ENCODE measurements at places on chromosomes 4 and X.

DNA sequence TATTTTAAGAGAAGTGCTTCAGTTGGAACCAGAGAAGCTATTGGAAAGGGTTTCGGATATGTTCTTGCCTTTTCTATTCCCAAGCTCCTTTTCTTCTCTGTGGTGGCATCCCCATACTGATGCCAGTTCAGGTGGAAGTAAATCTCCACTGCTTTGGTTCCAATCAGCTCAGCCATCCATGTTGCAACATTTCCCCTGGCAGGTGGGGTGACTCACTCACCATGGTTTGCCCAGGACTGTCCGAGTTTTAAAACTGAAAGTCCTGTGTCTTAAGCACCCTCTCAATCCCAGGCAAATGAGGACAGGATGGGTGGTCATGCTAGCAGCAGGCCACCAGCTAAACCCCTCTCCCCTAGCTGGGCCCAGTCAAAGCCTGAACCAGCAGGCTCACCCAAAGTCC, 15.1 kb downstream of the RAI2 start:
- no peak for DNase-seq

GRCh38 chr4:53075162-53075785, 213.2 kb downstream of the RASL11B start:
- DNase-seq: no peak

DNA sequence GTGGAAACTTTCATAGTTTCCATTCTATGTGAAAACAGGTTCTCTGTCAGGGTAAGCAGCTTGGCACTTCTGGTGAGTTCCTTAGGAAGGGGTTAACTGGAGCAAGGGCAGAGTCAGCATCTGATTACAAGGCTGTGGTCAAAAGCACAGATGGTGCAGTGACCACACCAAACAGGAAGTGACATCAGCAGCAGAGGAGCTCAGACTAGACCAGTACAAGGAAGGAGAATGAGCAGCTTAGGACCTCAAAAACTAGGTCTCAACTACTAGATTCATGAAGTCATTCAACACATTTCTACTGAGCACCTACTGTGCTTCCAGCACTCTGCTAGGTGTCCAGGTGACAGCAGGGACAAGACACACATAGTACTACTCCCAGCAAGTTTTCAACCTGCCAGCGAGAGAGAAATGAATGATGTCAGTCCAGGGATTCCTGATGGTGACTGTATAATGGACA, 130.2 kb downstream of the AMELX start:
- DNase-seq: peak; percentile 92

DNA sequence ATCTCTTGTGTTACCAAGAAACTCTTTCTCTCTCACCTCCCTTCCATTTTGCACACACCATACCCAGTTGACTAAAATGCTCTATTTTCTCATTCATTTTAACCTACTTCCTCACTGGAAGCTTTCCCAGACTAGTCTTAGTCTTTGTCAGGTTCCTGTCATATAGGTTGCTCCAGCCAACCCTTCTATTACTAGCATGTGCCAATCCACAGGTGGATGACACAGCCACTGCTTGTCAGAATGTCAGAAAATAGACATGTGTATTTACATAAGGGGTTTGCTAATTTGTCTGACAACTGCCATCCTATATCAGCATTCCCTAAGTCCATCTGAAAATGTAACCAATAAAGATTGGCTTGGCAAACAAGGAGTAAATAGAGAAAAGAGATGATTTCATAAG, 239.2 kb upstream of the SMIM31 start:
- no peak for DNase-seq

DNA sequence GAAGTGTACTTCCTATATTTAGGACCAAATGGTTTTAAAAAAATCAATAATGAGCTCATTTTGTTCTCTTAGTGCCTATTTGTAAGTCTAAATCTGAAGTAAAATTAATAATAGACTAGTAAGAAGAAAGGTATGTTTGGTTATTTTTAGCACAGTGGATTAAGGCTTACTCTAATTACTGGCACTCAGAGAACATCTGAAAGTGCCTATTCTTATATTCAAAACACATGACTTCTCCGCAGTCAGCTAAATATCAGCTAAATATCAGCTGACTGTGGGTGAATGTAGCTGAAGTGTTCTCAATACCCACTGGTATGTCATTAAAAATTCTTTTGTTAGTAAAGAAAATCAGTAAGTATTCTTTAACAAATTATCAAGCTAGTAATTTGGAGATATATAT, 6.0 kb downstream of the AP1S2 start:
- DNase-seq: peak; percentile 7

DNA sequence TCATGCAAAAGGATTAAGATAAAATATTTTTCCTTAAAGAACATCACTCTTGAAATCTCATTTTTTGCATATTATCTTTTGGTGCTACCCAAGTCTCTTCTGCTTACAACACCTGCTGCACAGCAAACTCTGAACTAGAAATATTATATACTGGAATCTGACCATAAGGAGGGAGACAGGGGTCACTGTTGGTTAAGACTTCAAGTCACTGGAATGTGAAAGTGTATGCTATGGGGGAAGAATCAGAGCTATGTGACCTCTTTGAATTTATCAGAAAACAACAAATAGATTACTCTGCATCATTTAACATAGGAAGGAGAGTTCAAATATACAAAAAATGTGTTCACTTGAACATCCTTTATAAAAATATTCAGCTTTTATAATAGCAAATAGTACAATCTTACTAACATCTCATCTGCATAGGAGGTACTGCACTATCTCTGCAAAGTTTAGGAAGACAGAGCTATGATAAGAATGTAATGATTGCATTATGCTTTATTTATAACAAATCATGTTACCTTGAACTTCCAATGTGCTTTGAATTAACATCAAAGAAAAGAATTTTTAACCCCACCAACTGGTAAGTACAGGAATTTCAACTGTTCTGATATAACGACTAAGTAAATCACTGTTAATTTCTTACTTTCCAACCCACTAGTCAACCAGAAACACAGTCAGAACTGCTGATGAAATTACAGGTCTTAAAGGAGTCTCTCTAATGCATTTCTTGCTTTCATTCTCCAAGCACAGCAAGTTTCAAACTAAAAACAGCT, 69.8 kb downstream of the ZNF827 start:
- peak; percentile 28 for DNase-seq

GRCh38 chr4:55440786-55441185, 45.0 kb downstream of the TMEM165 start:
- no peak for DNase-seq

- no peak for DNase-seq
These were observed 4.3 kb downstream of the TMPRSS11D start for GRCh38 chr4:67879486-67879885.
